ENCODE measurements at places on chromosomes 7 and 10.

GRCh38 chr10:75395066-75395931 is 6.3 kb downstream of the ZNF503 start:
- no peak for DNase-seq

- no peak for DNase-seq
Observed at GRCh38 chr10:93993782-93994437, at the start of gene PLCE1. PLCE1 (plus strand) TSS chr10:93993931; CDS start chr10:94031047, 37,116 bp downstream.

DNA sequence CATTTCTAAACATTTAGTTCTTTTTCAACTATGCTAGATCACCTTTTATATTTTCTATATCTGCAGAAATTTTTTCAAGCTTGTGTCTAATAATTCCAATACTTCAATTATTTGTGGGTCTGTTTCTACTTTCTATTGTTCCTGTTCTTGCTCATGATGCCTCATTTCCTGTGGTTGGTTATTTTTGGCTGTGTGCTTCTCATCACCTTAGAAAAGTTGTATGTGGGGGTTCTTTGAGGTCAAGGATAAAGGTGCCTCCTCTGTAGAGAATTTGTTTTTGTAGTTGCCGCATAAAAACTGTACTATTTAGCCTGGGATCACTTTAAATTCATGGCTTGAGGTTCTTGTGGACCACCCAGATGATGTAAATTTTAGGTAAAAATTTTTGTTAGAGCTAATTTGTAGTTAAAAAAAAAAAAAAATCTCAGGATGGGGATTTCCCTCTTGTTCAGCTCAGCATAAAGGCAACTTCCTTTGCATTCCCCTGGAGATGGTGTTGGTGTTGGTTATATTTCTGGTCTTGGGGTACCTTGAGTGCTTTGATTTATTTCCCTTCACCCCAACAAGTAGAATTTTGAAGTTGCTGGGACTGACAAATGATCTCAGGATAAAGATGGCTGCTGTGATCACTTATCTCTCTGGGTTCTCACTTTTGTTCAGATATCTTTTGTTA is 27.0 kb upstream of the JAZF1 start:
- no peak for DNase-seq

DNA sequence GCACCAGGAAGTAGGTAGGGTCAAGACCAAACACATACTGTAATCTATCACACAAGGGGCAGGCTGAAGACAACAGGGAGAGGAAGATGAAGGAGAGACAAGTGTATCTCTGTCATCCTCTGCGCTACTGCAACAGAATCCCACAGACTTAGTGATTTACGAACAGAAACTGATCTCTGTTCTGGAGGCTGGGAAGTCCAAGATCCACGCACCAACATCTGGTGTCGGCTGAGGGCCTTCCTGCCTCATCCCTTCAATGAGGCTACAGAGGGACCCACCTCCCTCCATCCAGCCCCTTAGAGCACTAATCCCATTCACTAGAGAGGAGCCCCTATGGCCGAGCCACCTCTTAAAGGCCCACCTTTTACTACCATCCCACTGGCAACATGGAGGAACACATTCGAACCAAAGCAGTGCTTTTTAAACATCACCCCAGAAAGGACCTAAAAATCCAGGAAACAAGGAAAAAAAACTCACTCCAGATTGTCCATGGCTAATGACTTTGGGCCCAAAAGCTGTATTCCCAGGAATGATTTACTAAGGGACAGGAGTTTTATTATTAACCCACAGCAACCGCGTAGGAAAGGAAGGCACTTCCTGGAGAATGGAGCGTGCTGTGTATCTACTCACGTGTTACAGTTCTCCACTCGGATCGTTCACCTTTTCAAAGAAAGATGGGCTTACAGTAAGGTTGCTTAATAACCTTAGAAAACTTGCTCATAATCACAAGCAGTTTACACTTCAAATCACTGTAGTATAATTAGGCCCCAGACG is 4.2 kb downstream of the BNIP3 start:
- no peak for DNase-seq

DNA sequence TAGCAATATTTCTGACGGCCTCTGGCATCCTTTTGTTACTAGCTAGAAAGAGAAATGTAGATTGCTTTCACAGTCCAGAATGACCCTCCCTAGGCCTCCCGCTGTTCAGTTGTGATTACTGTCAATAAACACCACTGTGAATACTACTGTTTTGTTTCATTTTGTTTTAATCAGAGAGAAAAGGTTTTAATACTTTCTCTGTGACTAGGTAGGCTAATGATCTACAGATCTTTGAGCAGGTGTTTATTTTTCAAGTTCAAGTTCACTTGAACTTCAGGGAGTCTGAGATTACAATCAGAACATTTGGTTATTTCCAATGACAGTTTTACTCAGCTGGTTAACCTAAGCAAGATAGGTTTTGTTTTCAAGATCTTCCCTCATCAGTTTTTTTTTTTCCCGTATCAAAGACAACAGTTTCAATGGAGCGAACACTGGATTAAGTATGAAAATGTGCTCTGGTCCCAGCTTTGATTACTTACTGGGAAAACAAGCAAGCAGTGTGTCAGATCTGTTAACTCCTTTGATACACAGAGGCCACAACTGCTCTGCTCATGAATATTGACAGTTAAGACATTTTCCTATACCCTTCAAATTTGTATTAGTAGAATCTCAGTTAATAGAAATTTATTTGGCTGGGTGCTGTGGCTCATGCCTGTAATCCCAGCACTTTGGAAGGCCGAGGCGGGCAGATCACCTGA is 34.8 kb downstream of the VKORC1L1 start:
- DNase-seq = no peak

- DNase-seq = no peak
Observed at GRCh38 chr10:128048819-128049210, 77.4 kb downstream of the MKI67 start.

DNA sequence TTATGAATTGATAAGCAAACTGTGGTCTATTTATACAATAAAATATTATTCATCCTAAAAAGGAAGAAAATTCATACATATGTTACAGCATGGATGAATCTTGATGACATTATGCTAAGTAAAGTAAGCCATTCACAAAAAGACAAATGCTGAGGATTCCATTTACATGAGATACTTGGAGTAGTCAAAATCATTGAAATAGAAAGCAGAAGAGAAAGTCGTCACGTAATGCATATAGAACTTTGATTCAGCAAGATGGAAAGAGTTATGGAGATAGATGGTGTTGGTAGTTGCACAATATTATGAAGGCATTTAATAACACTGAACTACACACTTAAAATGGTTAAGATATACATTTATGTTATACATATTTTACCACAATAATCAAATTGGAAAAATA is 309.7 kb upstream of the KLF6 start:
- DNase-seq = no peak

GRCh38 chr7:96989859-96990317 is 15.5 kb upstream of the DLX6 start:
- no peak for DNase-seq

DNA sequence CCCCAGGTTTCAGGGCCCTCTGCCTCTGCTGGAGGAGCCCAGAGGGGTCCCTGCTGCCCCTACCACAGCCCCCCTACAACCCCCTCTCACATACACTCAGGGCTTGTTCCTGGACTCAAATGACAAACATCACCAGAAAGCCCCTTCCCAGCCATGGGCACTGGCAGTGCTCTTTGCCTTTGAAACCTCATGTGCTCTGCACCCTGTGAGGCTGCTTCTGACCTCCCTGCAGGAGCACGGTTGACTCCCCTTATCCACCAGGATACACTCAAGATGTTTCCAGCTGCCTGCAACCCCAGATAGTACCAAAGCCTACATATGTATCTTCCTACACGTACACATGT is 3.5 kb upstream of the ADIRF start:
- no peak for DNase-seq

GRCh38 chr7:138924501-138925225 is 56.5 kb downstream of the KIAA1549 start:
- DNase-seq = no peak

- no peak for DNase-seq
Observed at GRCh38 chr10:15464381-15464780, 93.3 kb upstream of the FAM171A1 start.

GRCh38 chr10:111435871-111436270 is 359.0 kb downstream of the ADRA2A start:
- no peak for DNase-seq

GRCh38 chr7:90455163-90456030 is 14.0 kb upstream of the PTTG1IP2 start:
- no peak for DNase-seq

DNA sequence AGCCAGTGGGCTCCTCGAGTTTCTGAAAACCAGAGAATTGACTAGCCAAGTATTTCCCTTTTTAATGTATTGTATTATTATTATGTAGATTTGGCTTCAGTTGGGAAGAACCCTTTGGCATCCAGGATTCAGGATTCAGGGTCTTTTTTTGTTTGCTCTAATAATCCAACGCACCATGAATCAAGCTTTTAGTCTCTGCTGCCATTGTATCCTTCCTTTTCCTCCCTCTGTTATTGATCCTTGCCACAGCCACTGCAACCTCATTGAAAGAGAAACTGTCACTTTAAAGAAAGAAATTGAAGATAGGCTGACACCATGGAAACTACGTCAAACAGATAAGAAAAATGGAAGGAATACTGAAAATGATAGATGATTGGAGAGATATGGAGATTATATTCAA is 150.0 kb downstream of the CHRM2 start:
- DNase-seq = no peak

DNA sequence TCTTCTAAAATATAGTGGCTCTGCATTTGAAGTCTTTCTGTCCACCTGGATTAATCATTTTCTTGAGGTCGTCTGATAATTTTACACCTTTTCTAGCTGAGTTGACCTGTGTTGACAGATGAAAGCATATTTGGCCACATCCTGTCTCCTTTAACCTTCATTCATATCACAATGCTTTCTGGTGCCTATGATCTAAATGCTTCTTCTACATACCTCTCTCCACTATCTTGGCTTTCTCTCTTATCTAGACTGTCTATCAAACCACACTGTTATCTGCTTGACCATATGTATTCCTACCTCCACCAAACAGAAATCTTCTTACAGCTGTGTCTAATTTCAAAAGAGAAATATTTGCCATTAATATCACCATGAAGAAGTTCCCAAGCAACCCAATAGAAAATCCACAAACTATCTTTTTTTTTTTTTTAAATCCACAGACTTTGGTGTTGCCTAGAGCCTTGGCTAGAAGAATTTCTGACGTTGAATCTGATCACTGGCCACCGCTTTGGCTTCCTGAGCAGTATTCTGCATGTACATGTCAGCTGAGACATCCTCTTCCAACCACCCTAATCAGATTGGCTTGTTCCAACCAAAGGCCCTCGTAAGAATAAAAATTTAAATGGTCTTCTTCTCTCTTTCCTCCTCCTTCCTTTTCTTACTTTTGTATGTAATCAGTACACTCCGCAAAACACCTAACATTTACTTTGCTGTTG is 66.3 kb upstream of the SP4 start:
- no peak for DNase-seq

DNA sequence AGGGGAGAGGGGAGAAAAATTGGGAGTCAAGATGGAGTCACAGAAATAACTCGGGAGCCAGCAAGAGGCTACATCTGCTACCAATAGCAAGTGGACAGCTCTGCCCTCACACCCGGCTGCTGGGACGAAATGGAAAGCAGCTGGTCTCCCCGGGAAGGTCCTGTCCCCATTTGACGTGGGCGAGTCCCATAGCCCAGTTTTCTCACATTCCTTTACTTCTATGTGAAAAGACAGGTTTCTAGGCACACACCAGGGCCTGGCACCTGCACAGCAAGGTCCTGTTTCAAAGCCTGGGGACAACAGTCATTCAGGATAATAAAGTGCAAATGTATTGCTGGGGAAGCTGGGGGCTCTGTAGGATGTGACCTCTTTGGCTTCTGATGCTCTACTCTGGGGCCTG is 162.6 kb downstream of the OAT start:
- no peak for DNase-seq

- DNase-seq = no peak
Observed at GRCh38 chr7:44140341-44140740, 791 bp downstream of the MYL7 start.

- DNase-seq = no peak
Observed at GRCh38 chr7:133633055-133633454, 380.2 kb downstream of the EXOC4 start.

DNA sequence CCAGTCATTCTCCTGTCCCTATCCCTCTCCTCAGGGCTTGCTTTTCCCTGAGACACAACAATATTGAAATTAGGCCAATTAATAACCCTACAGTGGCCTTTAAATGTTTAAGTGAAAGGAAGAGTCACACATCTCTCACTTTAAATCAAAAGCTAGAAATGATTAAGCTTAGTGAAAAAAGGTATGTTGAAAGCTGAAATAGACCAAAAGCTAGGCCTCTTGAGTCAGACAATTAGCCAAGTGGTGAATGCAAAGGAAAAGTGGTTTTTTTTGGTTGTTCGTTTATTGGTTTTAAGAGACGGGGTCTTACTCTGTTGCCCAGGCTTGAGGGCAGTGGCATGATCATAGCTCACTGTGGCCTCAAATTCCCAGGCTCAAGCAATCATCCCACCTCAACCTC is 9.7 kb upstream of the ATAD1 start:
- DNase-seq = no peak

- DNase-seq = no peak
Observed at GRCh38 chr10:100100651-100101184, 19.0 kb upstream of the CPN1 start.
